Transverse colon (tissue), 4 donors: ENCODE measurements at places on chromosomes 12 and 14. TPM values are rescaled to one million over a fixed set of nuclear protein-coding genes. Genes with fewer than 3 reads are reported as not detected.

- DNase-seq: no peak
These were observed 8.1 kb upstream of the GLTP start for GRCh38 chr12:109888179-109889020.

- no peak for DNase-seq
These were observed 217.4 kb upstream of the DIO2 start for GRCh38 chr14:80428671-80429070.

- DNase-seq: no peak
These were observed 1.9 kb upstream of the TRHDE start for GRCh38 chr12:72270246-72270645.

- DNase-seq: no peak
These were observed 34.7 kb downstream of the FBXL14 start for GRCh38 chr12:1559676-1560091.

DNA sequence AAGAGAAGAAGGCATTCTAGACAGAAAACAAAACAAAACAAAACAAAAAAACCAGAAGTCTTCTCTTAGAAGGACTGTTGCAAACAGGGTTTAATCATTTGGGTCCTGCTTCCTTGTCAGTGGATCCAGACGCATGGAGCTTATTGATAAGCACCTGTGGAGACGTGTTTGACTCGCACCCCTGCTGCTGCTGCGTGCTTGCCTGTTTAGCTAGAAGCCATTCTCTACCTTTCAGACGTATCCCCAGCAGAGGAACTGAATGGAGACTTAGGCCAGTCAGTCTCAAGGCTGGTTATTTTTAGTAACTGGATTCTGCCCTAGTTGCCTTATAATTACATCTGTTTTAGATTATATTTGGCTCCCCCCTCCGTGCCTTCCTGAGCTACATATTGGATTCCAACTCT, 186.1 kb upstream of the EEA1 start:
- DNase-seq: no peak

DNA sequence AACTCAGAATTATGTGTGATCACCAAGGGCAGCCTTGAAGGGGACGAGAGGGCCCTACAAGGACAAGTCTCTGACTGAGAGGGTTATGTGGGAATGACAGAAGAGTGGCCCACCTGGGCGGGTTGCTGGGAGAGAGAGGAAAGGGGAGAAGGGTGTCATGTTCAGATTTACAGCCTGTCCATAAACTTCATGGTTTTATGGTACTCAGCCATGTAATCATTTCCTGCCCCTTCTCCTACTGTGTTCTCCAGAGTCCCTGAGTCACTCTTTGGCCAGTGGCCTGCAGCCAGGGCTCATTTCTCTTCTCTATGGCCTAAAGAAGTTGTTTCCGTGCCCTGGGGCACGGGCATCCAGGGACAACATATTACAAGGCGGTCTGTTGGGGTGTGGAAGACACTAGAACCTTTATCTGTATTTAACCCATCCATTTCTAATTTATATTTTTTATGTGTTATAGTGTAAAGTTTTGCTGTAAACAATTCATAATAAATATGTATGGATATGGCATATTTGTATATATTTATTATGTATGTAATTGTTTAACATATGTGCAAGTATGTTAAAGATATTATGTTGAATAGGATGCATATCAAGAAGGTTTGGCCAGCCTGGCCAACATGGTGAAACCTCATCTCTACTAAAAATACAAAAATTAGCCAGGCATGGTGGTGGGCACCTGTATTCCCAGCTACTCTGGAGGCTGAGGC, 26.9 kb downstream of the DDX47 start:
- DNase-seq: peak; percentile 87

GRCh38 chr14:94173471-94173884, 644 bp upstream of the PPP4R4 start:
- peak; percentile 11 for DNase-seq

- peak; percentile 69 for DNase-seq
These were observed 4.4 kb upstream of the SHMT2 start for GRCh38 chr12:57224973-57225679.

- DNase-seq: no peak
These were observed 73.1 kb downstream of the DAD1 start for GRCh38 chr14:22515929-22516328.

DNA sequence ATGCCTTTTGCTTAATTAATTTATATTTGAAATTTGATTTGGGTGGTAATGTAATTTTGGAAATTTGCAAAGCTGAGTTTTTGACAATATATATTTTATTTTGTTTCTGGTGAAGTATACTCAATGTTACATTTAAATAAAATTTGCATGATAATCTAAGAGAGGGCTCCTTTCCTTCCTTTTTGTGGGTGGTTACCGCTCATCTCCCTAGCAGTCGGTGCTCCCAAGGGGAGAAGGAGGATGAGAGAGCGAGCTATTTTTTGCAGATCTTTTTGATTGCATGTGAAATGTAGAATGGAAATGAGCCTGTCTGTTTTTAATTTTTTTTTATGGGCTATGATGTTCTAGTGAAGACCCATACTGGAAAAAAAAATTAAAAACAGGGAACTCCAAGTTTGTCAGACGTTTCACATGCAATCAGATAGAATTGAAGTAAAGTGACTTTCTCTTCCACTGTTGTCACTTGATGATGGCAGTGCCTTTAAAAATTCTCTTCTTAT, 39.8 kb downstream of the MSRB3 start:
- no peak for DNase-seq

Gene RIPK3
- total RNA-seq: 156 TPM

Gene GZMB
- total RNA-seq: not detected

Gene GALNT16
- 2.6 TPM for total RNA-seq

Gene GDF3
- total RNA-seq: not detected

Gene CBLN3
- 0.79 TPM for total RNA-seq

Gene KRT85
- not detected for total RNA-seq
